ENCODE measurements at places on chromosomes 16 and 17. TPM values are rescaled to one million over a fixed set of nuclear protein-coding genes. Genes with fewer than 3 reads are reported as not detected.

Gene SCIMP
- 5.7 TPM for total RNA-seq

DNA sequence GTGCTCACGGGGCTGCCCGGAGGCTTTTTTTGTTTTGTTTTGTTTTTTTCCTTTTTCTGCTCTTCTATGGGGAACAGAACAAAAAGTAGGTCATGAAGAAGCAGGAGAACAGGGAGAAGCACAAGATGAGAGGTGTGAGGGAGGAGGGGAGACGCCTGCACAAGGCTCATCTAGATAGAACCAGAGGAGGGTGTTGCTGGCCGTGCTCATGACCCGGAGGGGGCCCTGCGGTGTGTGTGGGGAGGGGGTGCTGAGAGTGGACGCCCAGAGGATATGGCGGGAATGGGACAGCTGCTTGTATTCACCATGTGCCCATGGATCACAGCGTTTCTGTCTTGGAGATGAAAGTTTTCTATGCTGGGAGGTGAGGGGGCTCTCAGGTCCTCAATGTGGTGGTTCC, 183.7 kb downstream of the FOXL1 start:
- DNase-seq = no peak

GRCh38 chr17:27623614-27624013, 7.4 kb upstream of the LGALS9 start:
- DNase-seq = no peak

- DNase-seq = no peak
Measured at GRCh38 chr17:4849011-4849536, 15.9 kb downstream of the MINK1 start.

Measured in liver (tissue), 10 donors.